ENCODE measurements at places on chromosomes 6 and 20.
A peak's percentile ranks its signal among the peaks of the same experiment; 100 is the strongest.

DNA sequence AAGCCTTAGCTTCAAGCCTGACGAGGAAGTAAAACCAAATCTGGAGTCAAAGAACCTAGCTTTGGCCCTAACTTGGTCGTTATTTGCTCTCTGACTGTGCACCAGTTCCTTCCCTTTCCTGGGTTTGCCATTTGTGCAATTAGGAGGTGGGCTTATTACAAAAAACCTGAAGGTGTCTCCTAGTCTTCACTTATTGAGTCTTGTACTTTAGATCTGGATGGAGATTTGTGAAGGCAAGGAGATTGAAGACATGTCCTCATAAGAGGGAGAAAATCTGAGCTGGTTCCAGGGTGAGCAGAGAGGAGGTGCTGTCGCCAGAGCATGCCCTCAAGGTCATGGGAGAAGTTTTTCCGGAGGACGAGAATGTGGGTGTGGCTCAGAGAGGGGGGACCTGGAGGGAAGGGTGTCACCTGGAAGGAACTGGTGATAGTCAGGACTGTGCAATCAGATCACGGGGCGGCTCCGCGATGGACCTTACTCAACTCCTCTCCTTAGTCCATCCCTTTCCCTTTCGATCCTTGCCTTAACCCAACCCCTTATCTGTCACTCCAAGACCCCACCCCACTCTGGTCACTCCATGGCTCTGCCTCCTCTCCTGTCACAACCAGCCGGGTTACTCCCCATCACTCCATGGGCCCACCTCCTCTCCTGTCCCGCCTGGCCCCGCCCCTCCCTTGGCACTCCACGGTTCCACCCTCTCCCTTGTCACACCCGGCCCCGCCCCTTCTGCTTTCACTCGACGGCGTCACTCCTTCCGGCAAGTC is 588 bp upstream of the ACSS2 start:
- DNase-seq: peak; percentile 95

DNA sequence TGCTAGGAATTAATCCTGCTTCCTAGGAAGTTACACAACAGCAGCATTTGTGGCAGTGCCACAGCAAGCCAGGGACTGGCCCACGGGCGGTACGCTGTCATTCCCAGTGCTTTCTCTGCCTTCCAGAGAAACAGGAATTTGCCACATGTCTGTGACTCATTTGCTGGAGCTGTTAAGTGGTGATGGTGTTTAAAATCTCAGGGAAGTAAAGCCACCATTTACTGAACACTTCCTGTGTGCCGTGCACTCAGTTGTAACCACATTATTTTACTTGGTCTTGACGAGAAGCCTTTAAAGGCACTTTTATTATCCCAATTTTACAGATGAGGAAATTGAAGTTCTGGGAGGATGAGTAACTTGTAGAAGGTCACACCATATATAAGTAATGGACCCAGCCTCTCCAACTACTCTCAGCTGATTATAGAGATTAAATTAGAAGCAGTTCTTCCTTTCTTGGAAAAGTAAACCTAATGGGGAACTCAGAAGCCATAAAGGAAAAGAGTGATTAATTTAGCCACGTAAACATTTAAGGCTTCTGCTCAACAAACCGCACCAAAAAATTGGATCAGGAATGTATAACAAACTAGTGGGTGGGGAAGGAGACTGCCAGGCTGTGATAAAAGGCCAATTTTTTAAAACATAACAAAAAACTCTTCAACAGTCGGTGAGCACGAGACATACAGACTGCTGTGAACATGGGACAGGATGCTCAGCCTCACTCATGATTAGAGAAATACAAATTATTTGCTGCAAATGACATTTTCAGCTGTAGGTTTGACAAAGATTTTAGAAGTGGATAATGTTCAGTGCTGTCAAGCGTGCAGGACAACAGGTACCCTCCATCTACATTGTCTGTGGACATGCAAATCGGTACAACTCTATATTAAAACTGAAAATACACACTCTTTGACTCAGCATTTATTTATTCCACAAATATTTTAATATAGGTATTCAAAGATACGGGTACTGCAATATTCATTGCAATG is 311.2 kb downstream of the NRN1 start:
- DNase-seq: no peak

- DNase-seq: no peak
Measured at GRCh38 chr6:136599329-136600011, 49.2 kb upstream of the MAP7 start.

GRCh38 chr6:105364243-105364642 is 38.6 kb downstream of the PREP start:
- DNase-seq: no peak

DNA sequence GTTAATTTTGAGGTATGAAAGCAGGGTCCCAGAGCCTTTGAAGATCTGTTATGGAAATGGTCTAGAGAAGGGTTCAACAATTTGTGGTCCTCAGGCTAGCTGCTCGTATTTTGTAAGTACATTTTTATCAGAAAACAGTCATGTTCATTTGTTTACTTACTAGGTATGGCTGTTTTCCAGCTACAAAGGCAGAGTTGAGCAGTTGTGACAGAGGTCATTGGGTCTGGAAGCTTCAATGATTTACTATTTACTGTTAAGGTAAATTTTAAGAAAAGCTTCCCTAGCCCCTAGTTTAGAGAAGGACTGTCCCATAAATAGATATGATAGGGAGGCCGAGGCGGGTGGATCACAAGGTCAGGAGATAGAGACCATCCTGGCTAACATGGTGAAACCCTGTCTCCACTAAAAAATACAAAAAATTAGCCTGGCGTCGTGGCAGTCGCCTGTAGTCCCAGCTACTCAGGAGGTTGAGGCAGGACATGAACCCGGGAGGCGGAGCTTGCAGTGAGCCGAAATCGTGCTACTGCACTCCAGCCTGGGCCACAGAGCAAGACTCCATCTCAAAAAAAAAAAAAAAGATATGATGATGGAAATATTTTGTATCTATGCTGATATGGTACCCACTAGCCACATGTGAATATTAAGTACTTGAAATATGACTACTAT is 538.4 kb upstream of the CITED2 start:
- DNase-seq: no peak

GRCh38 chr20:49862607-49863200 is 50.1 kb downstream of the SLC9A8 start:
- DNase-seq: no peak
